ENCODE measurements at places on chromosomes 1 and 21.

- peak; percentile 54 for DNase-seq
These were observed 126.0 kb upstream of the TMEM51 start for GRCh38 chr1:15027515-15027986.

- peak; percentile 52 for DNase-seq
These were observed 57.2 kb downstream of the AGPAT3 start for GRCh38 chr21:43921979-43922945.

DNA sequence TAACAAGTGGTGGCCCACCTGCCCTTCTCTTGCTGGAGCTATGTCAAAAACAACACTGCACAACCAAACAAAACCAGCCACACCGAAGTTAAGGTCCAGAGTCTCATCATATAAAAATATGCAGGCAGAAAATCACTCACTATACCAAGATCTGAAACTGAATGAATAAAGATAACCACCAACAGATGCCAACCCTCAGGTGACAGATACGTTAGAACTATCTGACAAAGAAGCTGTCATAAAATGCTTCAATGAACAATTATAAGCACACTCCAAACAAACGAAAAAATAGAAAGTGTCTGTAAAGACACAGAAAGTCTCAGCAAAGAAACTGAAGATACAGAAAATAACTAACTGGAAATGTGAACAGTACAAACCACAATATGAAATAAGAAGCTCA lies 14.0 kb downstream of the ZNF496 start:
- no peak for DNase-seq

DNA sequence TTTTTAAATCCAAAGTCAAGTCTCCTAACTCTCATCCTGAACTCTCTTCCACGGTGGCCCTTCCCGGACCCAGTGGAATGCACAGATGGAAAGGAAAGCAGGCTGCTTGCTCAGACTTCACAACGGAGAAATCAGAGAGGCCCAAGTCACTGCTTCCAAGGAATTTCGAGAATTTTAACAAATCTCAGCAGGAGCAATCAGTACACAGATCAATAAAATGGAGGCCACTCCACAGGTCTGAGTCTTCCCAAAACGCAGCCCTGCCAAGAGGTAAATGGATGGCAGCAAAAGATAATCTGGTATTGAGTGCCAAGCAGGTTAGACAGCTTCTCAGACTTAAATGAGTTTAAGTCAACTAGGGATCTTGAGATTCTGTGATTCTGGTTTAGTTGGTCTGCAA lies 81.1 kb upstream of the TIAM1 start:
- peak; percentile 21 for DNase-seq

GRCh38 chr1:92085727-92086126 lies 5.6 kb downstream of the BTBD8 start:
- no peak for DNase-seq

DNA sequence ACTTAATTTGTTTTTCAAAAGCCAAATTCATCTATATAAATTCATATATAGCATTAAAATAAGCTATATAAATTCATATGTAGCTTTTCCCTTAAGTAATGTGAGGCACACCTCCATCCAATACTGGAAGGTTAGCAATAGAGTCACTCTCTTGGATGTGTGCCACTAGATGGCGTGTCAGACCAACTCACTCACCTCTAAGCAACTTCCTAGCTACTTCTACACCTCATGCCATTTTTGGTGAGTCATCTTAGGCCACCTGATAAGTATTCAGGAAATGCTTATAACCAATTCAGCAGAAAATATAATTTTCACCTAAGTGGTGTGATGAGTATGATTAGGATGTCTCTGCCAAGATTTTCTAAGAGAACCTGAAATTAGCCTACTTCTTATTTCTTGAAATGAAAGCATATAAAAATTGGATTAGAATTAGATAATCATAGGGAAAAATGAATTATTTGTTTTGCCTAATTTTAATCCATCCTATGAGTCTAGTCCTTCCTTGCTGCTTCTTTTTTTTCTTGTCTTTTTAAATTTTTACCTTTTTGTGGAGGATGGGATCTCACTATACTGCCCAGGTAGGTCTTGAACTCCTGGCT lies 34.4 kb upstream of the TADA1 start:
- DNase-seq: peak; percentile 76

- peak; percentile 92 for DNase-seq
These were observed 177.3 kb upstream of the CAMK1G start for GRCh38 chr1:209406168-209406567.

DNA sequence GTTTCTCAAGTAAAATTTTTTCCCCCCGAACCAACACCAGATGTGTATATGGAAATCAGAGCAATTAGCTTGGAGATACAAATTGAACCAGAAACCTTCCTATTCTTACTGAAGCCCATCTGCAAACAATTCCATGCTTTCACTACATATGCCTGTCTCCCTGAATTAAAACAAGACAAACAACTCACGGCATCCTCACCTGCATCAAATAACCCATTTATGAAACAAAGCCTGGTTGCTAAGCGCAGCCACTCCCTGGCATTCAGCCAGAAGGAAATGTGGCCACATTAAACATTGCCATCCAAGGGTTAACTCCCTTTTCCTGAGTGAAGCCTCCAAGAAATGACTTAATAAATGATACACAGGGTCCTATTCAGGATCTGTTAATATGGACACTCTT lies 55.3 kb downstream of the APP start:
- no peak for DNase-seq

DNA sequence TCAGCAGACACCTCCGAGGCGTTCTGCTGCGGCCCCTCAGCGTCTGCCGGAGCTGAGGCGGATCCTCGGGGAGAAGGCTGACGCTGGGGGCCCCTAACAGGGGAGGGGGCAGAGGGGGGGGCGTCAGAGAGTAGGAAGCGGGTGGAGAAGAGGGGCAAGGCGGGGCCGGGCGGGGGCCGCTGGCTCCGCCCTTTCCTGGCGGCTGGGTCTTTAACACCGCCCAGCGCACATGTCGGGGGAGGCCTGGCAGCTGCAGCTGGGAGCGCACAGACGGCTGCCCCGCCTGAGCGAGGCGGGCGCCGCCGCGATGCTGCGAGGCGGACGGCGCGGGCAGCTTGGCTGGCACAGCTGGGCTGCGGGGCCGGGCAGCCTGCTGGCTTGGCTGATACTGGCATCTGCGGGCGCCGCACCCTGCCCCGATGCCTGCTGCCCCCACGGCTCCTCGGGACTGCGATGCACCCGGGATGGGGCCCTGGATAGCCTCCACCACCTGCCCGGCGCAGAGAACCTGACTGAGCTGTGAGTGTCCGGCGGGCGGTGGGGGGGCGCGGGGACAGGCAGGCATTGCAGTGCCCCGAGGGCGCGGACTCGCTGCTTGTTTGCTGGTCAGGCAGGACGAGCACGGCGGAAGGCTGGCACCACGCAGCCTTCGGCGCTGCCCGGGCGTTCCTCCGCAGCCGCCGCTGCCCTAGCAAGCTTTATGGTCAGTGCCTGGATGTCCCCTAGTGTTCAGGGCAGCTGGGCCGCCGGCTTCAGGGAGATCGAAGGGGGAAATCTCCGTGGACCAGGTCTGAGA lies at the start of gene NTRK1:
Gene NTRK1 (plus strand): TSS at position 238 of the 796 bp plus-strand sequence. CDS start 70 bp downstream, at position 308.
- peak; percentile 34 for DNase-seq

DNA sequence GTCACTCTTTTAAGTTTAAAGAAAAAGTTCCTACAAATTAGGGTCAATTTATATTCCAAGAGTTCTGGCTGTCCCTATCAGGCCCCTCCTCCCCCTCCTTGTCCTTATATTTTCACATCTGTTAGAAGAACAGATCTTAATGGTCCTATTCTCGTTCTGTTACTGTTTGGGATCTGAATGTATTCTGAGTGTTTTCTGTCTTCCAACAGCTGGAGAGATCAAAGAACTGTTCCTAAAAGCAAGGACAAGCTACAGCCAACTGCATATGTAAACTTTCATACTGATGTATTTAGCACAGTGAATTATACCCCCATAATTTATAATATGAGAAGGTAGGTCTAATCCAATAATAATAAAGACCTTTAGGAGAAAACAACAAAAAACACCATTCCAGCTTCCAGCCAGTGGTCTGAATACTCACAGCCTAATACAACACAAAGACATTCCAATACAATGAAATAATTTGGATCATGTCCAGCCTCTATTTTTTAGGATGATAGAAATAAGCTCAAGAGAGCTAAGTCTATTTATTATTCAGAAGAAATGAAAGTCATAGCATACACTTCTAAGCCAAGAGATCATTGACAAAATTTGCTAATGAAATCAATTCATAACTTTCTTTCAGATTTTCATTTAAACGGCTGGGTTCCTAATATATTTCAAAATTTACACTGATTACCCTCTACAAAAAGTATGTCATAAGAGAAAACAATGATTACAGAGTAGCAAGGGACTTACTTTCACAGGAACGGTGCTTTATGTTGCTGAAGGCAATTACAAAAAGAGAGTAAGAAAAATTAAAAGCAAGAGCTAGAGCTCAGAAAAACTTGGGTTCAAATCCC lies 25.3 kb downstream of the WLS start:
- DNase-seq: peak; percentile 78

GRCh38 chr1:87246436-87246835 lies 82.2 kb upstream of the LMO4 start:
- DNase-seq: no peak

DNA sequence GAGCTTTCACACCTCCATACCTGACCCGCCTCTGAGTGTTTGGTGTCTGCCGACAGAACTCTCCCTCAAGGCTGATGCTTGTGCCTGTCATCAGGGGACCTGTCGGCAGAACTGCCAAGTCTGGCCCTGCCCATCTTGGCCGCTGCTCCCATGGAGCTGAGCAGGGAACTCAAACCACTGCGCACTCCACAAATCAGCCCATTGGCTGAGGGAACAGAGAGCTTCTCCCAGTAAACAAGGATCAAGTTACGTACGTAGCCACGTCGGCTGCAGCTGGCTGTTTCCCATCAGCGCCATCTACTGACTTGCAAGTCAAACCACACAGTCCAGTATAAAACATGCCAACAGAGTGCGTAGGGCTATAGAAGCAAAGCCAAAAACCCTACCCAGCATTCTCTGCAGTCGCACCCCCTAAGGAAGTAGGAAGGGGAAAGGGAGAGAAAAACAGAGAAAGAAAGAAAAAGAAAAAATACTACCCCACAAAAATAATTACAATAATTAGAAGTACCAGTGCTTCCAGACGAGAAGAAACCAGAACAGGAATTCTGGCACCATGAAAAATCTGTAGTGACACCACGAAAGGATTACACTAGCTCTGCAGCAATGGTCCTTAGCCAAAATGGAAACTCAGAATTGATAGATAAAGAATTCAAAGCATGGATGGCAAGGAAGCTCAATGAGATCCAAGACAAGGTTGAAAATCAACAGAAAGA lies 13.1 kb downstream of the KRTAP13-1 start:
- DNase-seq: peak; percentile 37

GRCh38 chr1:43706598-43707189 lies 642 bp upstream of the ST3GAL3 start:
- DNase-seq: no peak

- no peak for DNase-seq
These were observed 171.3 kb downstream of the IGSF21 start for GRCh38 chr1:18278946-18279345.

DNA sequence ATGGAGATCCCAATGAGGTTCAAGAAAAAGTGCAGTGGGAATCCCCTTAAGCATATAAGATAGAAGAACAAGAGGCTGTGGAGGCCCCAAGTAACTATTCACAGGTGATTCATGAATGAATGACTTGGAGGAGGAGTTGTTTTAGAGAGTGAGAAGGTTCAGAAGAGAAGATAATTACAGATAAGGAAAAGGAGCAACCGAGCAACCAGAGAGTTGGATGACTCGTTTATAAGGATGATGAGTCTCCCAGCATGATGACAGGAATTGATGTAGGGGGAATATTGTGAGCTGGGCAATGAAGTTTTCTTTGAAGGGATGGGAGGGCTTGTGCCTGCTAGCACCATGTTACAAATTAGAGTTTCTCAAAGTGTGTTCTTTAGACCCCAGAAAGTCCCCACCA lies 9.8 kb downstream of the C8A start:
- peak; percentile 39 for DNase-seq

DNA sequence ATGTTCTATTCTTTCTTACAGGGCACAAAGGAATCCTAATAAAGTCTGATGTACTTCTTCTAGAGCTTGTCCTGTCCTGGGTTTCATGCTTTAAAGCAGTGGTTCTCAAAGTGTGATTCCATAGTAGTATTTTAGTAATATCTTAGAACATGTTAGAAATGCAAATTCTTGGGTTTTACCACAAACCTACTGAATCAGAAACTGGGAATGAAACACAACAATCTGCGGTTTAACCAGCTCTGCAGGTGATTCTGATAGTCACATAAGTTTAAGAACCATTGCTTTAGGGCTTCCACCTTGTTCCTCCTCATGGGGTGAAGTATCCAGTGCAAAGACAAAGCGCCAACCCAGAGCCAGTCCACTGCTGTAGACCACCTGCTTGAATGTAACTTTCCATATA lies 41.1 kb downstream of the NGF start:
- DNase-seq: peak; percentile 50

GRCh38 chr1:92969517-92969916 lies 8.3 kb upstream of the DIPK1A start:
- no peak for DNase-seq

DNA sequence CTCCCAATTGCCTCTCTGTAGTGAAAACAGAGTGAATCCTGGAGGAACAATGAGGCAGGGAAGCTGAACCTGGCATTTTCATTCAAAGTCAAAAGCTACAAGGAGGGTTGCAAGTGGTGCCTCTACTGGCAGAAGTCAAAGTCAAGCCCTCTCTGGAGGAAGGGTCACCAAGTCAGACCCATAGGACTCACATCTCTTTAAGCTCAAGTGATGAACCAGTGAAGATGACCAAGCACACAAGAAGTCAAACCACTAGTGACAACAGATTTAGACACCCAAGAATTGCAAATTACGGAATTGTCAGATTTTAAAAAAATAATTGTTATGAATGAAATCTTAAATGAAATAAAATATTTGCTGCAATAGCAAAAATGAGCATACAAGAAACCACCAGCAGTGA lies 81.1 kb upstream of the ATP1B1 start:
- no peak for DNase-seq

DNA sequence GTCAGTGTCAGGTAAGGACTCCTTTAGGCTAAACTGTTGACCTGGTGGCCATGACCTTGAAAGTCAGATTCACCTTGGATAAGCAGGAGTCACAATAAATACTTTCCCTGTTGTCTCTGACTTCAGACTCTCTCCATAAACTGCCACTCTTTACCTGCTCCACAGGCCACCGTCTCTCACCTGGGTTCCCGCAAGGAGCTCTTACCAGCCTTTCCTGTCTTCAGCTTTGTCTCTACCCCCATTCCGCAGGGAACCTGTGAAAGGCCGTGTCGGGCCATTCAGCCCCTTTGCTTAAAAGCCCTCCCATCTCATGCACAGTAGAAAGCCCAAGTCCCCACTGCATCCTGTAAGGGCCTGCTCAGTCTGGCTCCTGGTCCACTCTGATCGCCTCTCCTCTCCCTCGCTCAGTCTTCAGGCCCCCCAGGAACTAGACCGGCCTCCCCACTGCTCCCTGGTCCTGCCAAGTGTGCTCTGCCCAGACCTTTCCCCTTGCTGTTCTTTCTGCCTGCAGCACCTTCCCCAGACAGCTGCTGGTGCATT lies 79.5 kb downstream of the ACTL8 start:
- no peak for DNase-seq

- no peak for DNase-seq
These were observed 21.9 kb upstream of the KCNE1 start for GRCh38 chr21:34533938-34534337.

Data from fibroblast of skin of right quadriceps (primary cell).